ENCODE measurements at places on chromosomes 16 and 17. TPM values are rescaled to one million over a fixed set of nuclear protein-coding genes. Genes with fewer than 3 reads are reported as not detected.

STAT3 gene
- total RNA-seq = 66.2 TPM

RCVRN gene
- not detected for total RNA-seq

DNA sequence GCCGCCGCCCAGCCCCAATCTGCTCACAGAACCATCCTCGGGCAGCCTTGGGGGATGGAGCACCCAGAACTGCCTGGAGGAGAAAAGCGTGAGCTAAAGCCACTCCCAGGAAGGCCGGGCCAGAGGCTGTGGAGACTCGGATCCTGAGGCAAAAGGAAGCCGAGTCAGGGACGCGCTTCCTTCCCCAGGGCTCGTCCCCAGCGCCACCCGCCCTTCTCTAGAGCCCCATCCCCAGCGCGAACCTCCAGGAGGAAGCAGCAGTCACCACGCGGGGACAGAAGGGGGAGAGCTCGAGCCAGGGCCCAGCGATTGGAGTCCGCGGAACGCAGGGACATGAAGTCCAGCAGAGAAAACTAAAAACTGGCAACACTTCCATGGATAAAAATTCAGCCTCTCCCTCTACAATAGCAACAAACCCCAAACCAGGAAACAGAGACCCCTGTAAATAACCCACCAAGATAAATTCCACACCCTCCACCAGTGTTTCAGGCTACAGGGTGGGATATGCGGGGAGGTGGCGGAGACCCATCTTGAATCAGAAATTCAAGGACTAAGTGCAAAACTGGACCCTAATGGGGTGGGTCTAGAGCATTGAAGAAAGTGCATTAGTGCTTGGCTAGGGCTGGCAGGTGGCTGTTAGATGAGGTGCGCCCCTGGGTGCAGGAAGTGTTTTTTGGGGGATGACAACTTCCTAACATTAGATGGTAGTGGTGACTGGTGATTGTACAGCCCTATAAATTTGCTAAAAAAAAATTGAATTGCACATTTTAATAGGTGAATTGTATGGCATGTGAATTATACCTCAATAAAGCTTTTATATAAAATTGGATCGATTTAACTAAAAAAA lies 116.1 kb upstream of the METRNL start:
- DNase-seq = peak; percentile 41

DNA sequence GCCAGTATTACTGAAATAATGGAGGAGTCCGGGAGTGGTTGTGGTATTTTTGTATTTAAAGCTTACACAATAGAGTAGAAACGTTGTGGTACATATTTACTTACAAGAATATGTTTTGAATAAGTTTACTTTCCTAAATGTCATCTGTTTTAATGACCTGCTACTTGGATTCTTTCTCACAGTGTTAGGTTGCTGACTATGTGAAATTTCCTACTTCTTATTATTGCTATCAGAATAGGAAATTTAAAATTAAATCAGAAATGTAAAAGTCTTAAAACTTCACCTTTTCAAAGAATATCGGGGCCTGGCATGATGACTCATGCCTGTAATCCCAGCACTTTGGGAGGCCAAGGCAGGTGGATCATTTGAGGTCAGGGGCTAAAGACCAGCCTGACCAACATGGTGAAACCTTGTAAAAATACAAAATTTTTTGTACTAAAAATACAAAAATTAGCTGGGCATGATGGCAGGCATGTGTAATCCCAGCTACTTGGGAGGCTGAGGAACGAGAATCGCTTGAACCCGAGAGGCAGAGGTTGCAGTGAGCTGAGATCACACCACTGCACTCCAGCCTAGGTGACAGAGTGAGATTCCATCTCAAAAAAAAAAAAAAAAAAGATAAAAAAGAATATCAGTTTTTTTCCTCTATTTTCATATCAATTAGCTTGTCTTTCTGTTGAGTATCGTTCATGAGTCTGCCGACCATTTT lies 77.8 kb downstream of the VMP1 start:
- DNase-seq = no peak

- DNase-seq = peak; percentile 61
Observed at GRCh38 chr17:82497483-82498405, 21.8 kb upstream of the FOXK2 start.

ATXN7L3 gene
- total RNA-seq = 37.0 TPM

MSLN gene
- total RNA-seq = not detected

- DNase-seq = no peak
Observed at GRCh38 chr17:4010754-4011153, 46.5 kb upstream of the ATP2A3 start.

GRCh38 chr16:67930678-67931211 lies 917 bp downstream of the CTRL start:
- DNase-seq = no peak

- peak; percentile 90 for DNase-seq
Observed at GRCh38 chr17:44543213-44543904, 13.9 kb upstream of the FZD2 start.

- DNase-seq = no peak
Observed at GRCh38 chr16:48064971-48065370, 90.8 kb downstream of the ABCC12 start.

- DNase-seq = no peak
Observed at GRCh38 chr17:53249036-53249435, 573.7 kb upstream of the KIF2B start.
